Uterine smooth muscle cell (primary cell): ENCODE measurements at places on chromosomes 16 and 17. TPM values are rescaled to one million over a fixed set of nuclear protein-coding genes. Genes with fewer than 3 reads are reported as not detected.

Gene LRRC36
- total RNA-seq = 0.22 and 1.00 TPM in 2 replicates

Gene CA7
- not detected in 2 replicates for total RNA-seq

Gene CD79B
- 0.12 TPM in 1 of 2 replicates, not detected in the other for total RNA-seq

Gene NGFR
- 0.11 and 0.12 TPM in 2 replicates for total RNA-seq

Gene MYH3
- total RNA-seq = 0.77 and 0.87 TPM in 2 replicates

Gene UTS2R
- not detected in 2 replicates for total RNA-seq

Gene KRTAP9-8
- total RNA-seq = not detected in 2 replicates

Gene CRYBA1
- total RNA-seq = not detected in 2 replicates
